ENCODE measurements at places on chromosomes 12 and 14.

DNA sequence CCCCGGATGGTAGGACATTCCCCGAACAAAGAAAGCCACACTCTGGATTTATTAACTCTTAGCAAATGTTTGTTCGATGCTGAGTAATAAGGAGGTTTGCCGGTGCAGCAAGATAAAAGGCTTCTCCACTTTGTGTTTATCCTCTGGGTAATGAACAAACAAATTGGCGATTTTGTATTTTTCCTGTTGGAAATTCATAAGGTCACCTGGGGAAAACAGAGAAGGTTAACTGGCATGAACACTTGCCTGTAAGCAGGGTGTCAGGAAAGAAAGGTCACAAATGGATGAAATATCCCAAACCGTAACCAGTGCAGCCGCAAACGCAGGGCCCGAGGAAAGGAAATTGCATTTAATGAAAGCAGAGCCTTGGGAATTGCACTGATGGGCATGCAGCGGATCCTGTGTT, 132.8 kb downstream of the RMST start:
- DNase-seq = no peak

- DNase-seq = no peak
Measured at GRCh38 chr14:71834284-71835204, 97.7 kb upstream of the RGS6 start.

DNA sequence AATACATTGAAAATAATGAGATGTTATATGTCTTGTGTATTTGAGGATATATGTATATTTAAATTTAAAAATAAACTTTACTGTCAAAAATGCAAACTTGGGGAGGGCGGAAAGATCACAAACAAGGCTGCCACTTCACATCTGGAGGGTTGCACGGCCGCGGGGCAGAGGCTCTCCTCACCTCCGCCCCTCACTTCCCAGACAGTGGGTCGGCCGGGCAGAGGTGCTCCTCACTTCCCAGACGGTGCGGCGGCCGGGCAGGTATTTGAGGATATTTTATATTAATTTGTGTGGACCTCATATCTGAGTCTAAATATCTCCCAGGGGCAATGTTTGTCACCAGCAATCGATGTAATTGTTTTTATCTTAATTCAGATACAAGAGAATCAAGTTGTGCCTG, 3.7 kb upstream of the CLEC6A start:
- DNase-seq = no peak

DNA sequence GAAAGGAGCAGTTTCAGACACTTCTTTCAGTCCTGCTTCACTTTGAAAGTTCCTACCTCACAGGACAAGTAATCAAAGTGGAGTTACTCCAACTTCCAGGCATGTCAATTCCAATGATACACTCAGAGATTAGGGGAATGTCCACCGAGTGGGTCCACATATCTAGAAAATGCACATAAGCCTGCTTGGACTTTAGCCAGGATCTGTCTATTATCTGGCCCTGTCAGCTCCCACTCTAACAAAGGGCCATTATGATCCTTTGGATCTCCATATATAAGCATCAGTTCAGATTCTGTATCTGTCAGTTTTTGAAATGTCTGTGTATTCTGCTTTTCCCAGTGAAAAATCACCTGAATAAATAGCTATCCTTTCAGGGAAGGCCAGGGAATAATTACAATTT, 112.9 kb upstream of the ATXN7L3B start:
- no peak for DNase-seq

- no peak for DNase-seq
Measured at GRCh38 chr14:89454996-89455395, 38.0 kb upstream of the FOXN3 start.

- no peak for DNase-seq
Measured at GRCh38 chr12:121465921-121466793, 66.2 kb downstream of the RNF34 start.
